Upper lobe of right lung (tissue), 1 donor: ENCODE measurements at places on chromosomes 1 and 21. TPM values are rescaled to one million over a fixed set of nuclear protein-coding genes. Genes with fewer than 3 reads are reported as not detected.
A peak's percentile ranks its signal among the peaks of the same experiment; 100 is the strongest.

- DNase-seq: no peak
Measured at GRCh38 chr1:230824551-230824918, 43.8 kb downstream of the C1orf198 start.

DNA sequence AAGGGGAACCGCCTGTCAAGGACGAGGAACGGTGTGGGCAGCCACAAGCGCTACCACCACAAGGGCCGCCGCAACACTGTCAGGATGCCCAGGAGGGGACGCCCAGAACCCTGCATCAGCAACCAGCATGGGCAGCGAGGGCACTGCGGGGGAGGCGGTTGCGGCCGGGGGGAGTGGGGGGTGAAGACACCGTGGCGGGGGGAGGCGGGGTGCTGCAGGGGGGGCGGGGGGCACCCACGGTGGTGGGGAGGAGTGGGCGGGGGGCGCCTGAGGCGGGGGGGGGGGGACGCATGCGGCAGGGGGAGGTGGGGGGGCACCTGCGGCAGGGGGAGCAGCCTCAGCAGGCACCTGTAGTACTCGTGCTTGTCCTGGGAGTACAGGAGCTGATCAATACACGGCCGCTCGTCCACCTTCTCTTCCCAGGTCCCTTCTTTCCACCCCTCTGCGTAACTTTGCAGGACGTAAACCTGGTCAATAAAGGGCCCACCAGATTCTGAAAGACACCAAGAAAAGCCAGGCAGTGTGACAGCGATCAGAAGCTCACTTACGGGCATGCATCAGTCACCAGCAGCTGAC, 4.6 kb downstream of the POFUT2 start:
- peak; percentile 38 for DNase-seq

RAB7B gene
- 7.0 TPM for total RNA-seq

TRIM33 gene
- 37.3 TPM for total RNA-seq

SHCBP1L gene
- not detected for total RNA-seq

- DNase-seq: no peak
Measured at GRCh38 chr1:37722181-37723071, 30.1 kb downstream of the CDCA8 start.

DNA sequence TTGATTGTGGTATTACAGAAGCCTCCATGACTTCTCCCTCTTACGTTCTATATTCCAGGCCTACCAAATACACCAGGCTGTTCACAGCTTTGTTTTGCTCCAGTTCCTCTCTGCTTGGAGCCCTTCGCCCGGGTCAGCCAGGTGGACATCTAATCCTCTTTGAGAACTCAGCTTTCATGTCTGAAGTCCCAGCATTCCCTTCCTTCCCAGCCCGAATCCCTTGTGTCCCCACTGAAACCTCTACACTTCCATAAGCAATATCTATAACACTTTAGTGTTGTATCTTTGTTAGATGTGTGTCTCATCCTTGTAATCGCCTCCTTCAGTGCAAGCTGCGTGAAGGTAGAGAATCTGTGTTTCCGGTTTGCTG, 1.9 kb downstream of the RNF11 start:
- no peak for DNase-seq

- no peak for DNase-seq
Measured at GRCh38 chr1:115219927-115220326, 118.1 kb downstream of the NGF start.

DNA sequence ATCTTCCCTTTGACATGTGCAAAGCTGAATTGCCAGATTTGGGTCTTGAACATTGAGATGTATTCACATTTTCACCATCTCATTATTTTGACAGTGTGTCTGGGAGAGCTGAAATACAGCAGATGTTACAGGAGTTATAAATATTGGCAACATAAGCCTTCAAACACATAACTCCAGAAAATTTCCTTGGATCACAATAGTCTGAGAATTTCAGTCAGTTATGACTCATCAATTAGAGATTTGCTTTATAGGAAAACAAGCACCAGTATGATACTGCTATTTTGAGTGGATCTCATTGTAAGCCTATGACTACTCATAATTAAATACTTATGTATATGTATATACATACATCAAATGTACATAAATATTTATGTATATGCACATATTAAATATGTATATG, 1171.8 kb downstream of the AMY1C start:
- DNase-seq: no peak

DNA sequence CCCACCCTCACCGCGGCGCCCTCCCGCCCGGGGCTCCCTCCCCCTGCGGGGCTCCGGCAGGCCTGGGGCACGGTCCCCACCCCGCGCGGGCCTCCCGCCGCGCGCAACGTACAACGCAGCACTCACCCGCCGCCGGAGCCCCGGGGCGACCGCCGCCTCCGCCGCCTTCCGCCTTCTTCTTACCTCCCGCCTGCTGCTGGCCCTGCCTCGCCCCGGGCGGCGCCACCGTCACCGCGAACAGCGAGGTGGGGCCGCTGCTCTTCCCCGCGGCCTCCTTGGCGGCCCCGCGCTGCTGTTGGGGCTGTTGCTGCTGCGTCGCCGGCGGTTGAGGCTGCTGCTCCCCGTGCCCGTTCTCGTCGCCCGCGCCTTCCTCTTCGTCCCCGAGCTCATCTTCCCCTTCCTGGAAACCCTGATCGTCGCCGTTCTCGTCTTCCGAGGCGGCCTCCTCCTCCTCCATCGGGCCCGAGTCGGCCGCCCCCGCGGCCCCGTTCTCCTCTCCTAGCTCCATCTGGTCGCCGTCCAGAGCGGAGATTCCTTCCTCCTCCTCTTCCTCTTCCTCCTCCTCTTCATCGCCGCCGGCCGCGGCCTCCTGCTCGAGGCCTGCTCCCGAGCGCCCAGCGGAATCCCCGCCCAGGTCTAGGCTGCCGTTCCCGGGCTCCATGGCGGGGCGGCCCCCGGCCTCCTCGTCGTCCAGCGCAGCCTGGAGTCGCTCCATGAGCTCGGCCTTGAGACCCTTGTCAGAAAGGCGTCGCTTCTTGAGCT, 671 bp downstream of the HNRNPU start:
- DNase-seq: peak; percentile 81

BMP8A gene
- 0.29 TPM for total RNA-seq

MCOLN3 gene
- total RNA-seq: 14.0 TPM

AADACL3 gene
- total RNA-seq: not detected

DNA sequence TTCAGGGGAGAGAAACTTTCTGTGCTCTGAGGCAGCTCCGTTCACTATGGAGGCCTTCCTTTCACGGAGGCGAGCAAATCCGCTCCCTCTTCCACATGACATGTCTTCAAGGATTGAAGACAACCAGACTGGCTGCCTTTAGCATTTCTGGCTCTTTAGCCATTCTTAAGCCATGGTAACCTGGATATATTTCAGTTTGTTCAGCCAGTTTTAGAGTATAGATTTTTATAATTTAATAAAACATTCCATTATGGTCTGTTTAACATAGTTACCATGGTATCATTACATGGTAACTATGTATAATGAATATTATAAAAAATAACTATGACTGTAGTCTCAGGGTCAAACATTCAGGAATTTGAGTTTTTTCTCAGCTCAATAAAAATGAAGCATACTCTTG, 54.2 kb upstream of the NFIA start:
- no peak for DNase-seq

- DNase-seq: no peak
Measured at GRCh38 chr1:227223171-227223806, 95.0 kb downstream of the CDC42BPA start.

DNA sequence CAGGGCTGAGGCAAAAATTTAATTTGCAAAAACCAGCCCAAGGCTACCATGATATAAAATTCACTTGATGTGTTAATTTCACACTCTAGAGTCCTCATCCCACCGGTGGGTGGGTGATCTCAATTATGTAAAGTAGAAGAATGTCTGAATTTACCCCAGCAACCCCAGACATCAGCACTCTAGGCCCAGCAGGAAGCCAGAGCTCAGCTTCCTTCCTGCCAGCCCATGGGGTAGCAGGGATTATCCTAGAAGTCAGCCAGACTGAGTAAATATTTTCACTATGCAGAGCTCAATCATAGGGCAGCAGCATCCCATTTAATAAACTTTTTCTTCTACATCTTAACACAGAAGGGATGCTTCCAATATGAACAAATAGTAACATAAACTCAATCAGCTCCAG, 71.0 kb downstream of the SIPA1L2 start:
- DNase-seq: no peak

- no peak for DNase-seq
Measured at GRCh38 chr1:155706139-155706538, 17.2 kb downstream of the DAP3 start.

- DNase-seq: no peak
Measured at GRCh38 chr1:235430991-235431390, 63.8 kb downstream of the TBCE start.

DNA sequence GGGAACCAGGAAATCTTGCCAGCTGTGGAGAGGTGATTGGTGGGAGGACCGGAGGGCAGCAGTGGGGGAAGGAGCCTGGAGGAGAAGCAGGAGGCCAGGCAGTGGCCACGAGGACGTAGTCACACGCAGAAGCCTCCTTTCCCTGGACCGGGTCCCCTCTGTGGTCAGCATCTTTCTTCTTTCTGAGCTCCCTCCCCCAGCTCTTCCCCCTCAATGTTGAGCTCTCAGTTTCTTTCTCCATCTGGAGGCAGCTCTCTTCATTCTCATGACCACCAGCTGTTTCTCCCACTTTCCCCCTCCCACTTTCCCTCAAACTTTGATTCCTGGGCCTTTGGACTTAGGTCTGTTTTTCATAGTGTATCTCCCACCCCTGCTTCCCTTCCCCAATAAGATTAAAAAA, 18.3 kb downstream of the KIRREL1 start:
- DNase-seq: no peak

- no peak for DNase-seq
Measured at GRCh38 chr21:26801498-26801897, 43.7 kb downstream of the ADAMTS1 start.
